ENCODE measurements at places on chromosomes 11 and 22.

DNA sequence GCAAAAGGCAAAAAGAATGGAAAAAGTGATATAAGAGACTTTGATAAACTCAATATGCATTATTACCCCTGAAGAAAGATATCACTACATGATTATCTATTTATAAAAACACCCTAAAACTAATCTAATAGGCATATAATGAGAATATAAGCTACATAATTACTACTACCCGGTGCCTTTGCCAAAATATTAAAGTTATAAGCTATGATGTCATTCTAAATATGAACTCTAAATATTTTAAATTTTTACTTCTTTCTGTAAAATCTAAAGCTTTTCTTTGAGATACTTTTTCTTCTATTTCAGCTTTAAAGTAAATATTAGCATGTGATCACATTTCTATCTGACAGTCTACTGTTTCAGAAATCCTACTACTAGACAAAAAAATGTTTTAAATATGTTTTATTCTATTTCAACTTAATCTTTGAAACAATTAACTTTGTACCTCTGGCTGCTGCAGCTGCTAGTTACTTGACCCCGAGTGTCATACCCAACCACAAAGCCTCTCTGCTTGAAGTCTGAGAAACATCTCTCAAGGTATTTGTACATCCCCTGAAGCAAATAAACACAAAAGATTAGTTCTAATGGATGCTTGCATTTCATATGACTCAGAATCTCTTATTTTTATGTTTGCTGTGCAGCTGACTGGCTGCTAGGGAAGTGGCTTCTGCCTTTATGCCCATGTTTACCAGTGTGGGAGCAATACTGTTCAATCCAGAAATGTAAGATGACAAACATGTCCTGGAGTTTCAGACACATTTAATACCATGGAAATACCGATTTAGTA is 26.8 kb downstream of the PGM2L1 start:
- DNase-seq, result no peak

GRCh38 chr11:26677566-26677965 is 44.3 kb downstream of the SLC5A12 start:
- no peak for DNase-seq

- DNase-seq, result no peak
These were observed 188.2 kb downstream of the ST3GAL4 start for GRCh38 chr11:126543691-126544090.

DNA sequence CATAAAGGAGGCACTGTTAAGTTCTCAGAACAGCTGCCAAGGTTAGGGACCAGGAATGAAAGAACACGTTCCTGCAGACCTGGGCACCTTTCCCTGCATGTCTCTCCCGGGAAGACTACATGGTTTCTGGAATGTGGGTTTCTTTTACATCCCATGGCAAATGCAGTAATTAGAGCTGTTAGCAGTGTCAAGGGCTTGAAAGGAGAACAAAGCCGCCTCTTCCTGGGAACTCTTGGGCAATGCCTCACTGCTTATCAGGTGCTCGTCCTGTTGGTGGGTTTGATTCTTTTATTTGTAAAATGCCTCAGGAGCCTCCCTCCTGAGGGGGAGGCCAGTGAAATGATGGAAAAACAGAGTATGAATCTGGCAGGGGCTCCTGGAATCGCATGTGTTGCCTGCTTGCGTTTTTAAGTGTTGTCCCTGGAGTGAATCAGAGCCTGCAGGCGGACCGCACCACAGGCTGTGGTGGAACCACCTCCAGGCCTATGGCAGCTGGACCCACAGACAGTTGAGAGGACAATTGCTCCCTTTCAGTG is 723 bp upstream of the C22orf31 start:
- no peak for DNase-seq

GRCh38 chr11:60836866-60837515 is 4.9 kb upstream of the CCDC86 start:
- DNase-seq, result no peak

DNA sequence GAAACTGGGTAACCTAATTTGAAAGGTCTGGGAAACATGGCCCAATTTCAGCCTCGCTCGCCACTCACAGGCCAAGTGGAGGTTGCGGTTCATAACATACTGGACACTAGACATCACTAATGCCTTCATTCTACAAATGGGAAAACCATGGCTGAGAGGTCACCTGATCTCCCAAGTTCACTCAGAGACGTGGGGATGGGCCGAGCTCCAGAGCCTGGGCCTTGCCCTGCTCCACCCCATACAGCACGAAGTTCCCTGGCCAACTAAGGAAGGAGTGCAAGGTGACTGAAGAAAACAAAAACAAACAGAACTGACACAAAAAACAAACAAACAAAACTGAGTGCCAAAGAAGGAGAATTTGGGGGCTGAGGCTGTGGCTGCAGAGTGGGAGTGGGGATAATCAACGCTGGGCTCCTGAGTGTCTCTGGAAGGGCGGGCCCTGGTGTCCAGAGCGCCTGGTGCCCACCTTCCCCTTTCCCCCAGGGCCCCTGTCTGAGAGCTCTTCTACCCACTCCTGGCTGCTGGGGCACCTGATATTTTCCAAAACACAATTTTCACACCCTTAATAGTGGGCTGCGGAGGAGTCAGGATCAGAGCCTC is 46.5 kb upstream of the ADA2 start:
- no peak for DNase-seq

GRCh38 chr11:92870196-92870832 is 99.1 kb upstream of the MTNR1B start:
- DNase-seq, result no peak

DNA sequence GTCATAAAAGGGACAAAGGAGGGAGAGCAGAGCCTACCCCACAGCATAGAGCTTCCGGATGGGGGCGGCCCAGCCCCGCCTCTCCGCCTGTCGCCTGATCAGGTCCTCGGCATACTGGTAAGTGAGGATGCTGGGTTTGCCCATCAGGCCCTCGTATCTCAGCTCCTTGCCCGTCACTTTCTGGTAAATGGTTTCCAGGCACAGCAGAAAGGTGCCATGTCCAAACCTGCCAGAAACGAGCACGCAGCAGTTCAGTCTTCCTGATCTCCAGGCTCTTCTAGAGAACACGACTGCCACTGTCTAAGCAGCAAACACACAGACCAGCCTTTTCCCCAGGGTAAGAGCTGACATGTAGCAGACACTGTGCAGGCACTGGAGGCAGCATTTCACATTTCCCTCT is 17.4 kb upstream of the TMEM121B start:
- no peak for DNase-seq

- no peak for DNase-seq
These were observed 162.1 kb downstream of the MN1 start for GRCh38 chr22:27639248-27640086.

DNA sequence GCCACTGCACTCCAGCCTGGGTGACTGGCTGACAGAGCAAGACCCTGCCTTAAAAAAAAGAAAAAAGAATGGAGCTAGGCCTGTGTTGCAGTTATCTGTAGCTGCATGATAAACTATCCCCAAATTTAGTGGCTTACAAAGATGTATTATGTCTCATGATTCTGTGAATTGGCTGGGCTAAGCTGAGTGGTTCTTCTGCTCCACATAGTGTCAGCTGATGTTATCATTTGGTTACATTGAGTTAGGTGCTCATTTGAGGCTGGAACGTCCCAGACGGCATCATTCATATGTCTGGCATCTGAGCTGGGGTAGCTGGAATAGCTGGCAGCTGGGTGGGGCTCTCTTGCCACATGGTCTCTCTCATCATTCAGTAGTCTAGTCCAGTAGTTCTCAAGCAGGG is 8.2 kb upstream of the ASCC2 start:
- DNase-seq, result no peak

DNA sequence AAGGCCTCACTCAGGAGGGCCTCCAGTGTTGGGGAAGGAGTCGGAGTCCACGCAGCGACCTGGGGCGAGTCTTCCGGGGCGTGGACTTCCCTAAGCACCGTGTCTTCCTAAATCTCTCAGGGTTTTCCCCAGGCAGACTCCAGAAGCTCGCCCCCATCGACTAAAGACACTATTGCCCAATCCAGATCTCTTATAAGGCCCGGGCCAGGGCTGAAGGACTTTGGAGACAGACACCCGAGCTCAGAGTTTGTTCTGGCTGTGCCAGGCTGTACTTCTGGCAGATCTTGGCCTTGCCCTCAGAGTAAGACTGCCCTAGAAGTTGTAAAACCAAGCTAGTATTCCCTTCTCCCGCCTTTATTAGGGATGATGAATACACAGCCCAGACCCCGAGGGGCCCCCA is 191.4 kb downstream of the BUD13 start:
- DNase-seq, result no peak
